Stimulated activated CD8-positive, alpha-beta memory T cell treated with anti-CD3 and anti-CD28 coated beads, Interleukin-7, amount 100 ng/mL, for 1 hour (primary cell): ENCODE measurements at places on chromosomes 11 and 22.

- no peak for DNase-seq
Measured at GRCh38 chr22:17172029-17172833, 13.2 kb upstream of the HDHD5 start.

GRCh38 chr22:19728836-19729235 is 5.5 kb downstream of the GP1BB start:
- DNase-seq: no peak

DNA sequence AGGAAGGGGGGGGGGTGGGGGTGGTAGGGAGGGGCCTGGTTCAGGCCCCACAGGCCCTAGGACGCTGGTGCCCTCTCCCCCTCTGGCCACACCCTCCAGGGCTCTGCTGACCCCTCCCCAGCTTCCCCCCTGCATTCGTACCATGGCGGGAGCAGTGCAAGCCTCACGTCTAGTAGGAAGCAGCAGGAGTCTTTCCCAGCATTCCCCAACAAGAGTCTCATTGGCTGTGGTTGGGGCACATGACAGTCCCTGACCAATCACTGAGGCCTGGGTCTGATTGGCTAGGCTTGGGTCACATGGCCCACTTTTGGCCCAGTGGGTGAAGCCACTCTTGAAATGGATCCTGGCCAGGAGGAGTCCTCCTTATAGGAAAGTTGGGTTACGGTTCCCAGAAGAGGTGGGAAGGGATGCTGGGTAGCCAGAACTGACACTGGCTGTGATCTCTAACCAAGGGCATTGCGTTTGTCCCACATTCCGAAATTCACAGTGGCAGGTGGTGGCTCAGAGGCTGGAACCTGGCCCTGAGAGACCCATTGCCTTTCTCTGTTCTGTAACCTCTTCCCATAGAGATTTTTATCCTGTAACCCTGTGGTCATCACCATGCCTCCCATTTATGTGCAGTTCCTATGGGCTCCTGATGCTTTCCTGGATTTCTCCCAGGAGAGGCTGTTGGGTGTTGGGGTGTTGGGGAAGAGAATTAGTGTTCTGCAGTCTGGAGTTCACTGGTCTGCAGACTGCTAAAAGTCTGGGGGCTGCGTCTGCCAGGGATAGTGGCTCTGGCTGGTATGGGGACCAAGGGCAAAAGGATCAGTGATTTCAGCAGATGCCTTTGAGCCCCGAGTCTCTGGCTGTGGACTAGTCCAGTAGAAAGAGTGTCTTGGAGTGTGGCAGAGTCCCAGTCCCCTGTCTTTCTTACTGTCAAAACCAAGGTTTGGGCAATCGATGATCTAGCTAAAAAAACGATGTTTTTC is 58.9 kb upstream of the MYEOV start:
- DNase-seq: no peak

- no peak for DNase-seq
Measured at GRCh38 chr22:44550711-44551491, 52.9 kb upstream of the RTL6 start.

DNA sequence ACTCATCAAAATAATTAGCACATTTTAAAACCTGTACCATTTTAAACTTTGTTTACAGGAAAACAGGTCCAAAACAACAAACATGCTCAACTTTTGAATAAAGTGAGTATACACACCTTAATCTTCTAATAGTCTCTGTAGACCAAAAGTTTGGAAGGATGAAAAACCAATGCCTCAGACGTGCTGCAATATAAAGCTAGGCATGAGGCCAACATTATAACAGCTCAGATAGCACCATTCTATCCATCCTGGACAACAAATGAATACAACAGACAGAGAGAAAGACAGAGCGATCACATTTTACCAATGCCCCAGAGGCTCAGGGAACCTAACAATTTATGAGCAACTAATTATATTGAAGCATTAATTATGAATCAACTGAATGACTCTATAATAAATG is 77.0 kb downstream of the PAK1 start:
- DNase-seq: no peak

GRCh38 chr11:45993531-45994001 is 71.1 kb downstream of the LARGE2 start:
- DNase-seq: no peak

DNA sequence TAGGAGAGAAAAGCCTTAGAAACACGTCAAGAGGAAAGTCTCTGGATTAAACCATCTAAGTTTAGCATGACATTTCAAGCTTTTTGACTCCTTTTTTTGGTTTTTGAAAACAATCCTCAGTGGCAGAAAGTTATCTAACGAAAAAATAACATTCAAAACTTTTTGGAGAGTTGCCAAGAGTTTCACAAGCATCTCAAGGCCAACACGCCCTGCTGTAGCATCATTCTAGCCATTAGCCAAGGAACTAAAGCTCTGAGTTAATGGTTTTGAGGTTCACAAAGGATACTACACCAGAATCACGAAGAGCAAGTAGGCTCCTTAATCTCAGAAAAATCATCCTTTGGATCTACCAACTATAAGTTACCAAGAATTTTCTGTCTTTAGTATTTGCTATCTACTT is 94.8 kb downstream of the PICALM start:
- DNase-seq: no peak

GRCh38 chr11:124612567-124613246 is 1.5 kb downstream of the PANX3 start:
- DNase-seq: no peak

- no peak for DNase-seq
Measured at GRCh38 chr22:48942698-48943566, 884.7 kb downstream of the BRD1 start.

GRCh38 chr11:126704096-126704495 is 296.5 kb downstream of the KIRREL3 start:
- DNase-seq: no peak
